ENCODE measurements at places on chromosomes 6 and 20.

- DNase-seq: no peak
Observed at GRCh38 chr6:152651986-152652385, 14.8 kb upstream of the SYNE1 start.

DNA sequence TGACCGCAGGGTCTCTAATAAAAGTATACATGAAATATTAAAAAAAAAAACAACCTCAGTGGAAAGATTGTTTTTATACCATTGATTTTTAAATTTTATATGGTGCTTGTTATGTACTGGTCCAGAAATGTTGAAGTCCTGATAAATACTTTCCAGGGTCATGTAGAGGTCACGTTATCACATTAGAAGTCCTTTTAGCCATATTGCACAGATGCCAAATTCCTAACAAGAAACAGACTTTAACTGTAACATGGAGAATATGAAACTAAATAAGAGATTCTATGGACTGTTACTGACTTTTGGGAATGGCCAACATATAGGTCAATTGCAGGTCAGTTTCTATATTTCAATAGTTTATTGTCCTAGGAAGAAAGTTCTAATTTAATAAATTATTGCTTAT is 89.0 kb downstream of the ADGRB3 start:
- DNase-seq: no peak

- DNase-seq: no peak
Observed at GRCh38 chr20:34271956-34272355, 30.7 kb downstream of the ASIP start.

DNA sequence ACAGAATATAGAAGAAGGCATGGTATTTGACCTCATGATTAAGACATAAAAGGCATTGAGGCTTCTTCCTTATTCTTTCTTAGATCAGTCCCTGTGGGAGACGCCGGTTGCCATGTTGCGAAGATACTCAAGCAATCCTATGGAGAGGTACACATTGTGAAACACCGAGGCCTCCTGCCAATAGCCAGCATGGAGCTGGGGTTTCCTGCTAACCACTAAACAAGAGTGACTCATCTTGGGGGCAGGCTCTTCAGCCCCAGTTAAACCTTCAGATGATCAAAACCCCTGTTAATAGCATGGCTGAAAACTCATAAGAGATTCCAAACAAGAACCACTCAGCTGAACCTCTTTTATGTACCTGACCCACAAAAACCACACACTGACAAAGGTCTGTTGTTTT is 478.8 kb downstream of the CD83 start:
- no peak for DNase-seq

DNA sequence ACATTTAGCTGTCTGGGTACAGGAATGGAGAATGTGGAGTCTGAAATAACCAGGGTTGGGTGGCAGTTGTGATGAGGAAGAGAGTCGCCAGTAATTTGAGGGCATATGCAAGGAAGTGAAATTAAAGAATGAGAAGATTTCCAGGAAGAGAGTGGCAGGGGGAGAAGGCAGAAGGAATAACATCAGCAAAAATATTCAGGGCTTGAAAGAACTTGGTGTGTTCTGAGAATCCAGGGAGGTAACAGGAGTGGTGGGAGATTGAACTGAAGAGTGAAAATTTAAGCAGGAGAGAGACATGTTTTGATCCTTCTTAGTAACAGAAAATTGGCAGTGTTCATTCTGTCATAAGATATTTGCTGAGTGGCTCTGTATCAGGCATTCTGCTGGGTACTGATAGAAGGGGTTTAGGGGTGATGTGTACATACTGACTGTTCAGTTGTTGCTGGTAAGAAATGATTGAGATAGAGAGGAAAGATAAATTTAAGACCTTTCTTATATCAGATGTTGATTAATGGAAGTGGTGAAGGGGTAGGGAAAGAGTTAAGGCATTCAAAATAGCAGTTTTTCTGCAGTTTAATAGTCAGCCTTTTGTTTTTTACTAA is 54.7 kb downstream of the PHF20 start:
- no peak for DNase-seq

- DNase-seq: no peak
Observed at GRCh38 chr6:159982731-159983506, 14.0 kb downstream of the IGF2R start.

- no peak for DNase-seq
Observed at GRCh38 chr20:58988565-58988882, 7.5 kb downstream of the NELFCD start.

DNA sequence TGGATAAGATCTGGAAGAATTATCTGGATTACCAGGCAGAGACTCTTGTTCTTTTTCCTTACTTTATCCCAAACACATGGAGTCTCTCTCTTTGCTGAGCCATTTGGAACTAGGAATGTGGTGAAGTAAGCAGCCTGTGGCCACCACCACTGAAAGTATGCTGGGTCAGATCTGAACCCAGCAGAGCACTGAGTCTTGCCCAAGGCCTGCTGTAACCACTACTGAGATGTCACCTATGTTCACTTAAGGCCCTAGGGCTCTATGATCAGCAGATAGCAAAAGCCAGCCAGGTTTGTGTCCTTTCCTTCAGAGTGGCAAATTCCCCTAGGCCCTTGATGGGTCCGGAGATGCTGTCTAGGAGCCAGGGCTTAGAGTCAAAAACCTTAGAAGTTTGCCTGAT is 103.3 kb upstream of the PLN start:
- no peak for DNase-seq

- no peak for DNase-seq
Observed at GRCh38 chr6:34527751-34528670, 28.1 kb downstream of the SPDEF start.

GRCh38 chr6:141753180-141753579 is 379.5 kb upstream of the GJE1 start:
- DNase-seq: no peak

DNA sequence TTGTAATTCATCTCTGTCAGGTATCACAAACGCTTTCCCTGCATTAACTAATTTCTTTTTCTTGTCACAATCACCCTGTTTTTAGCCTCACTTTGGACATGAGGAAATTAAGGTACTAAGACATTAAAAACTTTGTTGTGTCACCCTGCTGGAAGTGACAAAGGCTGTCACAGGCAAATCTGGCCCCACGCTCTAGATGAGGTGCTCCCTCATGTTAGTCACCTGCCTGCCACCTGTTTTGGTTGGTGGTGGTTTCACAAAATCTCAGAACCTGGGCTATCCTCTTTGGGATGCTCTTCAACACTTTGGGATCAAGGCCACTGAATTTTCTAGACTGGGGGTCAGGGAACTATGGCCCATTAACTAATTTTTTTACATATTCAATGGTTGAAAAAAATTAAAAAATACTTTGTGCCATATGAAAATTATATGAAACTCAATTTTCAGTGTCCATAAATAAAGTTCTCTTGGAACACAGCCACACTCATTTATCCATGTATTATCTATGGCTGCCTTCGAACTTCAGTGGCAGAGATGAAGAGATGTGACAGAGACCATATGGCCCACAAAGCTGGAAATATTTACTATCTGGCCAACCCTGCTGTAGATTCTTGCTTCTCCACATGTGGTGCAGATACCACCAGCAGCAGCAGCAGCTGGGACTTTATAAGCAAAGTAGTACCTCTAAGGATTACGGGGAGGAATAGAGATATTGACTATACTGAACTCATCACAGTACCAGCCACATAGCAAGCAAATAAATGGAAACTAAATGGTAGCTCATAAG is 16.1 kb upstream of the TNFAIP3 start:
- no peak for DNase-seq

GRCh38 chr6:133631421-133631820 is 257.5 kb upstream of the TCF21 start:
- DNase-seq: no peak

DNA sequence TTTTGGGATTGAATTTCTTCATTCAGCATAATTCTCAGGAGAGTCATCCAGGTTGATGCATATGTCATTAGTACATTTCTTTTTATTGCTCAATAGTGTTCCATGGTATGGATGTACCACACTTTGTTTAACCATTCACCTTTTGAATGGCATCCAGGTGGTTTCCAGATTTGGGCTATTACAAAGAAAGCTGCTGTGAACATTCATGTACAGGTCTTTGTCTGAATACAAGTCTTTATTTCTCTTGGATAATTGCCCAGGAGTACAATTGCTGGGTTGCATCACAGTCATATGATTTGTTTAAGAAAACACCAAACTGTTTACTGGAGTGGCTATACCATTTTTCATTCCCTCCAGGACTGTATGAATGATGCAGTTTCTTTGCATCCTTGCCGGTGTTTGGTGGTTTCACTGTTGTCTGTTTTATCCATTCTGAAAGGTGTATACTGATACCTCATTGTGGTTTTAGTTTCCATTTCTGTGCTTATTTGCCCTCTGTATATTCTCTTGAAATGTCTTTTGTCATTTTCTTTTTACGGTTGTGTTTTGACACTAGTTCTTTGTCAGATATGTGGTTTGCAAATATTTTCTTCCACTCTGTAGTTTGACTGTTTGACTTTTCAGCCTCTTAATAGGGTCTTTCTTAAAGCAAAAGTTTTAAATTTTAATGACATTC is 8.8 kb downstream of the CDKAL1 start:
- DNase-seq: peak; percentile 89

All from NCI-H774 (cell line).